ENCODE measurements at places on chromosomes 7 and 10.
A peak's percentile ranks its signal among the peaks of the same experiment; 100 is the strongest.

- no peak for DNase-seq
Observed at GRCh38 chr7:44388089-44388970, 62.9 kb upstream of the CAMK2B start.

- DNase-seq = peak; percentile 29
Observed at GRCh38 chr10:88582806-88583583, at the start of gene RNLS. Gene RNLS, minus strand, starts transcription at chr10:88583318.

- DNase-seq = no peak
Observed at GRCh38 chr7:142556740-142557139, 192.5 kb upstream of the PRSS1 start.

- no peak for DNase-seq
Observed at GRCh38 chr10:71746344-71747037, 26.8 kb downstream of the VSIR start.

DNA sequence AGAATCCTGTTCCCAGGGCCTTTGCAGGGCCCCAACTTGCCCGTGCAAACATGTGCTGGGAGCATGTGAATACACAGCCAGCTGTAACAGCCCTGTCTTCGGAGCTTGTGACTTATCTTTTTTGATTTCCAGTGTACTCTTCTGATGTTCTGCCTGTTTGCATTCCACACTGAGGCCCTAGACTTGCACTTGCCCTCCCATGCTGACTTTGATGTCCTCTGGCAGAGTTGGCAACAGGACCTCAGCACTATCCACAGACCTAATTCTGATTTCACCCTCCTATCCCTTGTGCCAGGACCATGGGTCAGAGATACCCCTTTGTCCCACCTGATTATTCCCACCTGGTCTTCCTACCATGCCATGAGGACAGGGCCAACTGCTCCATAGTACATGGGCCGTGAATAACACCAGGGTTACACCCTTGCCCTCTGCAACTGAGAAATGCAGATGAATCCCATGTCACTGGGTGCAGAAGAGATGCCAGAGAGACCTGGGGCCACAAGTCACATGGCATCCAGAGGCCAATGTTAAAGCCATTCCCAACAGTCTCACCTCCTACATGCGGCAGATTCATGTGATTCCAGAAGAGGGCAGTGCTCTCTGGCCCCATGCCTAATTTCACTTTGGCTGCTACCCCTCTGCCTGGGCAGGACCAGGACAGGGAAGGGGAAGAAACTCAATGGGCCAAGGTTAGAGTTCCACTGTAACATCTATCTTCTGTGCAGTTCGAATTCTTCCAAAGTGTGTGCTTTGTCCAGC is 43.0 kb downstream of the SCRN1 start:
- no peak for DNase-seq

GRCh38 chr7:91814189-91814588 is 66.3 kb downstream of the MTERF1 start:
- DNase-seq = no peak

GRCh38 chr7:126302639-126303038 is 950.1 kb downstream of the GRM8 start:
- no peak for DNase-seq

DNA sequence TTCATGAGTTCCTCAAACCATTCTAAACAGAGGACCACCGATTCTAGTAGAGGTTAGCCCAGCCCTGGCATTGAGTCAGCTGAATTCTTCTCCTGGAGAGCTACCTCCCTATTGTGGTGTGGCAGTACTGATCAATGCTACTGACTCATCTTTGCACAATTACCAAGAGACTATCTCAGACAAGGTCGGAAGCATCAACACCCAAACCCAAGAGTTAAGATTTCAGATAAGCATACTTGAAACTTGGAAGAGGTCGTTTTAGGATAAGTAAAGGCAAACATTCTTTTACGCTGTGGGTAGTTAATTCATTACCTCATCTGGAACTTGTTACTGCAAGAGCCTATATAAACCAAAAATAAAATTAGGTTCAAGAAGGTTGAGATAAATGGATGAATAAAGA is 154.6 kb upstream of the NRBF2 start:
- no peak for DNase-seq

GRCh38 chr10:68032113-68032512 is 43.0 kb downstream of the HERC4 start:
- DNase-seq = no peak

- no peak for DNase-seq
Observed at GRCh38 chr10:74382663-74383062, 231.6 kb downstream of the ADK start.

DNA sequence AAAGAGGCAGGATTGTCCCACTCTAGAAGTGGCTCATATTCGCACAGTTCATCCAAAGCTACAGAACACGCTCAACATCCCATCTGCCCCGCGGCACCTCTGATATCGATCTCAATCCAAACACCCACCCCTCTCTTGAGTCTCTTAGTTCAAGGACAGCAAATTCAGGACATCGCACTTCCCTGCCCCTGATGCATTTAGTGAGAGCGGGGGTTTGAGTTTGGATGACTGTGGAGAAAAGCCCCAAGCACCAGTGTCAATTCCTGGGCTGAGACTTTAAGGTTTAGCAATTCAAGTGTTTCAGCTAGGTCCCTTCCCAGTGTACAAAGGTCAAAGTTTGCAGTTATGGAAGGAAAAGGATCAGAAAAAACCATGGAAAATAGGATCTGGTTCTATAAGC is 166.2 kb downstream of the LYZL1 start:
- no peak for DNase-seq

DNA sequence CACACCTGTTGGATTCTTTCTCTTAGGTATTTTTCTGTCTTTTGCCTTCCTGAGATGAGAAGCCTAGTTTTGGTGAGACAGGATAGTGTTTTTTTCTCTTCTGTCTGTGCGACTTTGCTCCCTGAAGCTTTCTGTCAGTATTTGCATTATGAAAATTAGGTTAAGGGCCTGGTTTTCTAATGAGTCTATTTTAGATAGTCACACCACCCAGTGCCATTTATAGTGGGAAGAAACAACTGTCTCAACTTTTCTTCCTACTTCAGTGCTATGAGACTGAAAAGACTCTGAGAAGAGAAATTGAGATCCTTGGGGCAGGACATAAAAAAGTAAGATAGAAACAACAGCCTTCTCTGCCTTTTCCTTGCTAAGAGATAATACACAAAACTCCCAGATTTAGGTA is 53.6 kb downstream of the MINPP1 start:
- no peak for DNase-seq

DNA sequence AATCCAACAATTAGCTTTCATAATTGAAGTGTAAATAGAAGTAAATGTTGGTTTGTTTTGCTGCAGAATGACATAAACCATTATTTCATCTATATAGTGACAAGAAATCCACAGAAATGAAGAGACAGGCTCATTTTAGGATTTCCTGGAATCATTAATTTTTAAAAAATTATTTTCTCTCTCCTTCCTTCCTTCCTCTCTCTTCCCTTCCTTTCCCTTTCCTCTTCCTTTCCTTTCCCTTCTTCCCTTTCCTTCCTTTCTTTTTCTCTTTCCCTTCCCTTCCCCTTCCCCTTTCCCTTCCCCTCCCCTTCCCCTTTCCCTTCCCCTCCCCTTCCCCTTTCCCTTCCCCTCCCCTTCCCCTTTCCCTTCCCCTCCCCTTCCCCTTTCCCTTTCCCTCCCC is 51.2 kb upstream of the KMT2C start:
- DNase-seq = no peak

GRCh38 chr10:133359554-133359971 is 1.7 kb upstream of the FUOM start:
- no peak for DNase-seq

GRCh38 chr7:129458171-129458570 is 23.9 kb downstream of the STRIP2 start:
- DNase-seq = no peak

- no peak for DNase-seq
Observed at GRCh38 chr10:125291836-125292235, 131.5 kb upstream of the CTBP2 start.

All from stimulated activated CD8-positive, alpha-beta memory T cell treated with anti-CD3 and anti-CD28 coated beads, Interleukin-15, amount 100 ng/mL, for 1 hour (primary cell).